ENCODE measurements at places on chromosomes 2 and 18. TPM values are rescaled to one million over a fixed set of nuclear protein-coding genes. Genes with fewer than 3 reads are reported as not detected.

GRCh38 chr2:182245963-182246362 lies 180.9 kb downstream of the PDE1A start:
- no peak for DNase-seq

GRCh38 chr2:19020144-19021099 lies 338.0 kb downstream of the OSR1 start:
- DNase-seq = no peak

DNA sequence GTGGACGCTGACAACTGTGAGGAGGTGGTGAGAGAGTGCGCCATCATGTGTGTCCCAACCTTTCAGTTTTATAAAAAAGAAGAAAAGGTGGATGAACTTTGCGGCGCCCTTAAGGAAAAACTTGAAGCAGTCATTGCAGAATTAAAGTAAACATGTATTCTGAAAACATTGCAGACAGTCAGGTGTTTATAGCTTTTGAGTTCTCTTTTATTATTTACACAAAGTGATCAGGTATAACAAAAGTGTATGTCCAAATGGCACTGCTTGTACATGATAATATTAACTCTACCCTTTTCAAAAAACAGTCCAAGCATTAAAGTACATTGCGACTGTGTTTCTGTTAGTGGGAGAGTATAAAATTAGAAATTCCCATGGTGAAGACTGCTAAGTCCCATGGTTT lies 2.2 kb downstream of the TXNDC2 start:
- DNase-seq = no peak

DNA sequence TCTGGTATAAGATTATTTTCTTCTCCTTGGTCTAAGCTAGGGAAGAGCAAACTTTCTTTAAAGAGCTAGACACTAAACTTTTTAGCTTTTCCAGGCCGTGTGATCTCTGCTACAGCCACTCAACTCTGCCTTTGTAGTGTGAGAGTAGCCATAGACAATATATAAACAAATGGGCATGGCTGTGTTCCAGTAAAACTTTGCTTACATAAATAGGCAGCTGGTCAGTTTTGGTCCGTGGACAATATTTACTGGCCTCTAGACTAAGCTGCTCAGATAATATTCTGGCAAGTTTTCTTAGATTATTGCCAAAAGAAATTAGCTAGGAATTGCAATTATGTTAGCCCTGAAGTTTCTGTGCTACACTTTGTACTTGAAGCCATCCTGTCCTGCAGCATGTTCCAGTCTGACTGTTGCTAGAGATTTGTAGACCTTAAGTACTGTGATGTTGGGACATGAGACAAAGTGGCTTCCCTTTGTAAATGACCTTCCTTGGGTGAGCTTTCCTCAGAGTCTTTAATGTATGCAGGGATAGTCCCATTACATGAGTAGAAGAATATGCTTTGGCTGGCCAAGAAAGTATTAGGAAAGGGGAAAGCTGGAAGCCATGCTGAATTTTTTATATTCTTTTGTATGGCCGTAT lies 126.9 kb downstream of the SOX11 start:
- no peak for DNase-seq

- no peak for DNase-seq
These were observed 430.4 kb downstream of the DLGAP1 start for GRCh38 chr18:4024702-4025101.

- no peak for DNase-seq
These were observed 88.0 kb upstream of the CELF4 start for GRCh38 chr18:37653618-37654017.

- no peak for DNase-seq
These were observed 343.8 kb downstream of the CYRIA start for GRCh38 chr2:16321872-16322271.

DNA sequence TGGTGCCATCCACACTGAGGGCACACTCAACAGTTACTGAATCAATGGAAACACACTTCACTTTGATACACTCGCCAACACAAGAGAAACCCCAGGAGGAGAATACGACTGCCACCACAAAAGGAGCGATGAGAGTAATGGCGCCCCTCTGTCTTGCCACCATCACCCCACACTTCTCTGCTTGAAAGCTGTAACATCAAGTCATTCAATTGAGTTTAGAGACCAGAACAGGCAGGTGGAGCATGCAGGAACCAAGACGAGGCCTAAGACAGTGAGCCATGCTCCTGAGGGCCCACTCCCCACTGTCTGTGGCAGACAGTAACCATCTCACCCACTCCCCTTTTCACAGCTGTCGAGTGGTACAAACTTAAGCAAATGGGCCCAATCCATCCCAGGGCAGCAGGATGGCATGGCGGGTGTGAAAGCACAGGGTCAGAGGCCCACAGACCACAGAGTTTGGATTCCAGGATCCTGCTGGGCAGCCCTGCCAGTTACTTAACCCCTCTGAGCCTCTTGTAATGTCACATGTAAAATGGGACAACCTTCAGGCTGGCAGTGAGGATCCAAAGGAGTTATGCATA lies 101.9 kb downstream of the TNS1 start:
- no peak for DNase-seq

- no peak for DNase-seq
These were observed 58.3 kb downstream of the HPCAL1 start for GRCh38 chr2:10360850-10361588.

GRCh38 chr2:46901611-46902010 lies 14.0 kb downstream of the MCFD2 start:
- no peak for DNase-seq

GRCh38 chr18:22741318-22741717 lies 191.8 kb upstream of the RBBP8 start:
- DNase-seq = no peak

- DNase-seq = no peak
These were observed 8.7 kb downstream of the FAM178B start for GRCh38 chr2:96977631-96978195.

The IL36RN gene
- total RNA-seq = not detected

The HTR2B gene
- not detected for total RNA-seq

The SERPINB3 gene
- not detected for total RNA-seq

The ITGB6 gene
- not detected for total RNA-seq

The UGT1A5 gene
- not detected for total RNA-seq

The TMEM185B gene
- 33.5 TPM for total RNA-seq

All from CD8-positive, alpha-beta memory T cell (primary cell).